ENCODE measurements at places on chromosomes 3 and 15.

- DNase-seq, result no peak
- H3K27me3 ChIP-seq, result no peaks in the 10 kb centered on the region
- no peak overlapping the region for H3K4me3 ChIP-seq
- no peak overlapping the region for H3K27ac ChIP-seq
- peaks cover 2% of the 10 kb centered on the region for H3K4me1 ChIP-seq
- no peaks in the 10 kb centered on the region for H3K36me3 ChIP-seq
These were observed 21.9 kb downstream of the DAPK2 start for GRCh38 chr15:64024172-64025050.

- H3K4me1 ChIP-seq, result peaks cover 27% of the 10 kb centered on the region
- no peaks in the 10 kb centered on the region for H3K27me3 ChIP-seq
- H3K36me3 ChIP-seq, result no peaks in the 10 kb centered on the region
- peak overlapping the region; percentile 99 for H3K4me3 ChIP-seq
- H3K27ac ChIP-seq, result peak overlapping the region; percentile 98
- DNase-seq, result peak; percentile 67
These were observed 815 bp downstream of the ULK4 start for GRCh38 chr3:41960826-41961750.

GRCh38 chr3:108416111-108416869 lies 94.1 kb downstream of the MYH15 start:
- H3K27ac ChIP-seq, result no peak overlapping the region
- H3K4me3 ChIP-seq, result no peak overlapping the region
- no peaks in the 10 kb centered on the region for H3K4me1 ChIP-seq
- no peaks in the 10 kb centered on the region for H3K36me3 ChIP-seq

GRCh38 chr3:4827767-4828166 lies 151.5 kb upstream of the BHLHE40 start:
- no peak overlapping the region for H3K4me3 ChIP-seq
- no peaks in the 10 kb centered on the region for H3K27me3 ChIP-seq
- no peak for DNase-seq
- H3K4me1 ChIP-seq, result peaks cover 95% of the 10 kb centered on the region
- peaks cover 71% of the 10 kb centered on the region for H3K36me3 ChIP-seq

GRCh38 chr3:140180603-140181002 lies 245.6 kb downstream of the CLSTN2 start:
- H3K36me3 ChIP-seq, result no peaks in the 10 kb centered on the region
- DNase-seq, result no peak
- no peaks in the 10 kb centered on the region for H3K4me1 ChIP-seq
- H3K4me3 ChIP-seq, result no peak overlapping the region
- no peaks in the 10 kb centered on the region for H3K27me3 ChIP-seq

- no peaks in the 10 kb centered on the region for H3K36me3 ChIP-seq
- H3K27me3 ChIP-seq, result no peaks in the 10 kb centered on the region
- H3K4me3 ChIP-seq, result no peak overlapping the region
- DNase-seq, result no peak
These were observed 1.9 kb downstream of the XIRP1 start for GRCh38 chr3:39190281-39191025.

GRCh38 chr3:156614642-156615511 lies 59.5 kb upstream of the TIPARP start:
- peaks cover 9% of the 10 kb centered on the region for H3K27me3 ChIP-seq
- H3K4me3 ChIP-seq, result no peak overlapping the region
- H3K27ac ChIP-seq, result no peak overlapping the region

DNA sequence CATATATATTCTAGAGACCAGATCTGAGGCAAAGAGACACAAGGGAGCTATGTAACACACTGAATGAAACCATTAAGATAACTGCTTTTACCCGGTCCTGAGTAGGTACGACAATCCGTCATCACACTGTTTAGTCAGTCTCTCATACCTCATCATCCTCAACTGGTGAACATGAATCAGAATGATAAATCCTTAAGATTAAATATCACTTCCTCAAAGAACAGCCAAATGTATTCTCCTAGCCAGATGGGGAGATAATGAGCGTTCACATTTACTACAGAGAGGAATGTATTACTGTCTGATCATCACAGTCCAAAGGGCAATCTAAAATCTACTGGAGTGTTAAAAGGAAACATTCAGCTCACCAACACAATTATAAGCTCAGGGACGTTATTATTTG lies 319.4 kb upstream of the STAC start:
- no peak for DNase-seq
- H3K36me3 ChIP-seq, result no peaks in the 10 kb centered on the region
- H3K27me3 ChIP-seq, result no peaks in the 10 kb centered on the region
- H3K4me3 ChIP-seq, result no peak overlapping the region

DNA sequence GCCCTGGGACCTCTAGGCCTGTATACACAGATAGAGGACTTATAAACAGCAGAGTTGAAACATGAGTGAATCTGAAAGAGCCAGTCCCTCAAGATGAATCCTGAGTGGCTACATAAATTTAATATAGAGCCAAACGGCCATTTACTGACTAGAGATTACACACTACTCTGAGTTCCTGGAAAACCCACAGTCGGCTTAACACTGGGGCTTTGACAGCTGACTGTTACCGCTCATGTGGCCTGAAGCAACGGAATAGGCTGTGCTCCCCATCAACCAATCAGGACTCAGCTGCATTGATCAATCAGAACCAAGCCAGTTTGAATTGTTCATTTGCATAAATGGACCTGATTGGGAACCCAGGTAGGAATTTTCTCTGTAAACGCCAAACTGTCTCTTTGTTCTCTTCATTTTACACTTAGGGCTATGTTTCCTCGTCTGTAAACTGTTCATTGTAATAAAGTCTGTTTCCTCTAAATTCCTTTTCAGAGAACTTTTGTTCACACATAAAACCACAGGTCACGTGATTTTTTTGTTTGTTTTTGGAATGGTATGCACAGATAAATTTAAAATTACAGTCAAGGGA lies 40.5 kb downstream of the CCNL1 start:
- peak; percentile 54 for DNase-seq
- H3K27ac ChIP-seq, result peak overlapping the region; percentile 28
- H3K4me3 ChIP-seq, result no peak overlapping the region
- peaks cover 11% of the 10 kb centered on the region for H3K27me3 ChIP-seq
- H3K4me1 ChIP-seq, result peaks cover 15% of the 10 kb centered on the region

DNA sequence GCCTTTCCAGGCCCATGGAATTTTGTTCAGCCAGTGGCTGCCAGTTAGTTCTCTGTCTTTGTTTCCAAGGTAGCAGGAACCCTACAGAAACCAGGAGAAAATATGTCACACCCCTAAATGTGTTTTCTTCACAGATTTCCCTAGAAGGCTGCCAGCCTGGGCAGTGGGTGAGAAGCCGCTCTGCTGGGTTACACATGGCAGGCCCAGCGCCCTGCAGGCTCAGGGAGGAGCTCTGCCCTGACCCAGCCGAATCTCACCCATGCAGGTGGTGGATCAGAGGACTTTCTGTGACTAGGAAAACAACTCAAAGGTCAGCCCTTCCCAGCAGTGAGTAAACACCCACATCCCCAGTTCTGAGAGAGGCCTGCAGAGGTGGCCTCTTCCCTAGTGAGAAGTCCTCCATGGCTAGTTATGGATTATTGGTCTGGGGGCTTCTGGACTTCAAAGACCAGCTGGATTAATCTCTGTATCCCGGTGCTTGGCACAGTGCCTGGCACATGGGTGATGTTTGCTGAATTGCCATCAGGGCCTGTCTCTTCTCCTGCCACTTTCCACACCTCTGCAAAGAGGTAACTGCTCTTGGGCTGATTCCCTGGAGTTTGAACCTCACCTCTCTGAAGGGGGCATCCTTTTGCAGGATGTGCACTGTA lies 34.7 kb upstream of the BDH1 start:
- H3K27me3 ChIP-seq, result peaks cover 4% of the 10 kb centered on the region
- no peak overlapping the region for H3K4me3 ChIP-seq
- peaks cover 16% of the 10 kb centered on the region for H3K4me1 ChIP-seq
- DNase-seq, result no peak
- H3K36me3 ChIP-seq, result no peaks in the 10 kb centered on the region

- no peak overlapping the region for H3K4me3 ChIP-seq
- no peak for DNase-seq
- H3K27me3 ChIP-seq, result no peaks in the 10 kb centered on the region
These were observed 154.5 kb upstream of the NSMCE3 start for GRCh38 chr15:29424118-29424517.

DNA sequence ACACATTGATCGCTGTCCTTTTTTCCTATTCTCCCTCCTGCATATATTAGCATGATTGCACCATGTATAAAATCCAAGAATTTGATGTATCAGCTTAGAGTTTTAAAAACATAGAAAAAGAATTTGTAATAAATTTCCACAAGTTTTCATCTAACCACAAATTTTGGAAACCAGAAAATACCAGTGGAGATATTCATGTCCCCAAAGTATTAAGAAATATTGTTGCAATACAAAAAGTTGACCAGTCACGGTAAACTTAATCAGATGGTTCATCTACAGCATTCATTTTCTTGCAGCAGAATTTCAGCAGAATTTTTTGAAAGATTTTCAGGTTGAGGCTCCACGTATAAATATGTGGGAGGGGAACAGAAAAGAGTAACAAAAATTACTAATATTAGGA lies 500.9 kb upstream of the MDFIC2 start:
- no peak overlapping the region for H3K4me3 ChIP-seq
- no peak for DNase-seq
- no peak overlapping the region for H3K27ac ChIP-seq
- H3K4me1 ChIP-seq, result no peaks in the 10 kb centered on the region
- H3K36me3 ChIP-seq, result no peaks in the 10 kb centered on the region

DNA sequence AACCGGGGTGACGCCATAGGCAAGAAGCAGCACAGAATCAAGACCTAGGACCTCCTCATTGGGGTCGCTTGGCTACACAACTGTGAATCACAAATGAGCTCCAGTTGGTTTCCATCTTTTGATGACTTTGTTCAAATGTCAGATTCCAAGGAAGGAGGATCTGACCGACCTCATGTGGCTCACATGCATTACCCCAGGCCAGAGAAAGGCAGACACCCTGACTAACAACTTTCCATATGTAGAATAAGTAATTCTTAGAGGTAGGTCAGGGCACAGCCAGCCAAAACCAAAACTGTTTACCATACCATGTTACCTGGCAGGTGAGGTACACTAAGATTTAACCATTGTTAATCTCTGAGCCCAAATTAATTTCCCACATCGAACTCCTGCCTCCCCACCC lies 96.5 kb downstream of the CCNL1 start:
- H3K27ac ChIP-seq, result no peak overlapping the region
- no peak for DNase-seq
- H3K4me1 ChIP-seq, result peaks cover 42% of the 10 kb centered on the region
- peaks cover 6% of the 10 kb centered on the region for H3K27me3 ChIP-seq

DNA sequence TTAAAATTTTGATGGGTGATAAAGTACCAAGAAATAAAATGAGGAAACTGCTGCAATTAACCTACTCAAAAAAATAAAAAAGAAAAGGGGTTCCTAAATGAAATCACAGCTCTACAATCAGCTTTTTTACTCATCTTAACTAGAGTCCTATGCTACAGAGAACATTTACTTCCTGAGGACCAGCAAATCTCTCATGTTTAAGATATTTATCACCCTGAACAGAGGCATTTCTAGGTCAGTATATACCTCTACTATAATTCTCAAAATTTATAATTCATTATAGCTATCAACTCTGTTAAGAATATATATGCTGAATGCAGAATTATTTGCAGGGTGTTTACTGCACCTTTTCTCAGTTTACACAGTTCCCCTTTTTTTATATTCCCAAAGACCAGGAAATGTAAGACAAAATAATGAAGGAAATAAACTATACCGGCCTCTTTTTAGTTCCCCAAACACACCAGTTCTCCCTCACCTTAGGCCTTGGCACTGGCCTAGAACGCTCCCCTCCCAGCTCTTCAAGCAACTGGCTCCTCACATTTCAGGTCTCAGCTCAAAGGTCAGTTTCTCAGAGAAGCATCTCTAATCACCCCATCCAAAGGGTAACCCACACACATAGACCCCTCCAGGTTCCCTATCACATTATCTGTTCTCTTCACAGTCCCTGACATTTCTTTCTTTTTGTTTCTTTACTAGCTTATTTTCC lies 71.1 kb downstream of the LRRFIP2 start:
- DNase-seq, result no peak
- no peaks in the 10 kb centered on the region for H3K36me3 ChIP-seq
- no peaks in the 10 kb centered on the region for H3K4me1 ChIP-seq
- H3K27ac ChIP-seq, result no peak overlapping the region

GRCh38 chr15:69472046-69472445 lies 19.4 kb downstream of the RPLP1 start:
- H3K4me3 ChIP-seq, result no peak overlapping the region
- peaks cover 14% of the 10 kb centered on the region for H3K27me3 ChIP-seq
- DNase-seq, result no peak
- no peaks in the 10 kb centered on the region for H3K36me3 ChIP-seq

GRCh38 chr15:75454471-75455378 lies 3.2 kb upstream of the SIN3A start:
- peaks cover 3% of the 10 kb centered on the region for H3K36me3 ChIP-seq
- H3K4me1 ChIP-seq, result peaks cover 22% of the 10 kb centered on the region
- H3K4me3 ChIP-seq, result peak overlapping the region; percentile 87
- peak; percentile 83 for DNase-seq

DNA sequence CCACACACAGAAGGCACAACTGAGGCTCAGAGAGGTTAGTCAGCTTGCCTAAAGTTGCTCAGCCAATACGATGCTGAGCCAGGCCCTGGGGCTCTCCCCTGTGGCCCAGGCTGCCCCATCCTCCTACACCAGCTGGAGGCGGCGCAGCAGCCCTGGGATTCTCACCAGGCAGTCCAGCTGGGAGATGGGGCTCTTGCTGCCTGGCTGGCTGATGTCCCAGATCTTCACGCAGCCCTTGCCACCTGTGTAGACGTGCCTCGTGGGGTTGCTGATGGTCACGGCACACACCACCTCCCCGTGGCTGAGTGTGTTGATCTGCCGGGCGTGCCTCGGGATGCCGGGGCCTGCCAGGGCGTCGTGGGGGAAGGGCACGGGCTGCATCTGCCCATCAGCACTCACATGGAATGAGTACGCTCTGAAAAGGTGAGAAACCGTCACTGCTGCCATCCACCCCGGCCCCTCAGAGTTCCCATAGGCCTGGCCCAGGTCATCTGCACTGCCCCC lies 42.8 kb downstream of the TLE3 start:
- no peak overlapping the region for H3K4me3 ChIP-seq
- H3K27me3 ChIP-seq, result no peaks in the 10 kb centered on the region
- DNase-seq, result no peak
- H3K36me3 ChIP-seq, result peaks cover 51% of the 10 kb centered on the region

- no peaks in the 10 kb centered on the region for H3K36me3 ChIP-seq
- no peak overlapping the region for H3K27ac ChIP-seq
- H3K4me1 ChIP-seq, result peaks cover 9% of the 10 kb centered on the region
These were observed 120.5 kb upstream of the PROK2 start for GRCh38 chr3:71905426-71905825.

All from activated CD4-positive, alpha-beta T cell treated with anti-CD3 and anti-CD28 coated beads, Interleukin-2, amount 10 ng/mL, durations not matched to agents 7 days and 5 days (primary cell).